CD4-positive, alpha-beta T cell (primary cell): ENCODE measurements at places on chromosomes 12 and 14. TPM values are rescaled to one million over a fixed set of nuclear protein-coding genes. Genes with fewer than 3 reads are reported as not detected.

GRCh38 chr14:31029016-31029970 is 3.1 kb upstream of the STRN3 start:
- no peak overlapping the region for H3K27ac ChIP-seq
- DNase-seq = no peak
- no peaks in the 10 kb centered on the region for H3K36me3 ChIP-seq
- no peak overlapping the region for H3K4me3 ChIP-seq

Gene SMCO2
- not detected for total RNA-seq

GRCh38 chr14:23240661-23241060 is 2.9 kb downstream of the RNF212B start:
- no peaks in the 10 kb centered on the region for H3K36me3 ChIP-seq
- DNase-seq = no peak
- no peak overlapping the region for H3K4me3 ChIP-seq
- H3K27ac ChIP-seq = no peak overlapping the region
- peaks cover 8% of the 10 kb centered on the region for H3K4me1 ChIP-seq

- H3K36me3 ChIP-seq = peaks cover 53% of the 10 kb centered on the region
- no peak overlapping the region for H3K4me3 ChIP-seq
- DNase-seq = no peak
- H3K27ac ChIP-seq = no peak overlapping the region
- no peaks in the 10 kb centered on the region for H3K27me3 ChIP-seq
Measured at GRCh38 chr12:57498132-57498502, 10.2 kb downstream of the MARS1 start.

GRCh38 chr14:95183532-95184412 is 26.4 kb upstream of the DICER1 start:
- H3K36me3 ChIP-seq = no peaks in the 10 kb centered on the region
- no peak overlapping the region for H3K27ac ChIP-seq
- no peak overlapping the region for H3K4me3 ChIP-seq
- peaks cover 2% of the 10 kb centered on the region for H3K4me1 ChIP-seq

- DNase-seq = no peak
- H3K4me3 ChIP-seq = no peak overlapping the region
- H3K27ac ChIP-seq = no peak overlapping the region
- no peaks in the 10 kb centered on the region for H3K27me3 ChIP-seq
- H3K36me3 ChIP-seq = no peaks in the 10 kb centered on the region
- no peaks in the 10 kb centered on the region for H3K4me1 ChIP-seq
Measured at GRCh38 chr12:89783359-89784060, 74.9 kb upstream of the ATP2B1 start.

- H3K36me3 ChIP-seq = no peaks in the 10 kb centered on the region
- H3K4me1 ChIP-seq = no peaks in the 10 kb centered on the region
- DNase-seq = no peak
- H3K4me3 ChIP-seq = no peak overlapping the region
- H3K27me3 ChIP-seq = no peaks in the 10 kb centered on the region
Measured at GRCh38 chr14:32331206-32331605, 2.1 kb downstream of the AKAP6 start.

- H3K4me3 ChIP-seq = no peak overlapping the region
- H3K27ac ChIP-seq = no peak overlapping the region
- no peaks in the 10 kb centered on the region for H3K4me1 ChIP-seq
- no peaks in the 10 kb centered on the region for H3K36me3 ChIP-seq
- DNase-seq = no peak
- H3K27me3 ChIP-seq = no peaks in the 10 kb centered on the region
Measured at GRCh38 chr12:116426391-116427136, 132.6 kb upstream of the MAP1LC3B2 start.

DNA sequence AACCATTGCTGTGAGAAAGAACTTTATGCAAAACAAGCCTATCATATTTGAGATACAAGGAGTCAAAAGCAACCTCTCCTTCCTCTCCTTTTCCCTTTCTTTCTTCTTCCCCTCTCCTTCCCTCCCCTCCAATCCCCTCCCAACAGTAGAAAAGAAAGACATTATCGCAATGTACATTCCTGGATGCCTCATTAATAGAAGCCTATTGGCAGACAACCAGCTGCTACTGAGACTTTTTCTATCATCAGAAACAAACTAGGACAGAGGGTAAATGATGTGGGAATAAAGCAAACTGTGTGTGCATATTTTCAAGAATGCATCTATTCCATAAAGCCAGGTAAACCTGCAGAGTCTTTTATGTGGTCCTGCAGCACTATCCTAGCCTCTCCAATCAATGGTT is 237.2 kb downstream of the ITPR2 start:
- H3K27me3 ChIP-seq = no peaks in the 10 kb centered on the region
- no peak for DNase-seq
- peaks cover 43% of the 10 kb centered on the region for H3K36me3 ChIP-seq
- no peaks in the 10 kb centered on the region for H3K4me1 ChIP-seq
- no peak overlapping the region for H3K4me3 ChIP-seq

DNA sequence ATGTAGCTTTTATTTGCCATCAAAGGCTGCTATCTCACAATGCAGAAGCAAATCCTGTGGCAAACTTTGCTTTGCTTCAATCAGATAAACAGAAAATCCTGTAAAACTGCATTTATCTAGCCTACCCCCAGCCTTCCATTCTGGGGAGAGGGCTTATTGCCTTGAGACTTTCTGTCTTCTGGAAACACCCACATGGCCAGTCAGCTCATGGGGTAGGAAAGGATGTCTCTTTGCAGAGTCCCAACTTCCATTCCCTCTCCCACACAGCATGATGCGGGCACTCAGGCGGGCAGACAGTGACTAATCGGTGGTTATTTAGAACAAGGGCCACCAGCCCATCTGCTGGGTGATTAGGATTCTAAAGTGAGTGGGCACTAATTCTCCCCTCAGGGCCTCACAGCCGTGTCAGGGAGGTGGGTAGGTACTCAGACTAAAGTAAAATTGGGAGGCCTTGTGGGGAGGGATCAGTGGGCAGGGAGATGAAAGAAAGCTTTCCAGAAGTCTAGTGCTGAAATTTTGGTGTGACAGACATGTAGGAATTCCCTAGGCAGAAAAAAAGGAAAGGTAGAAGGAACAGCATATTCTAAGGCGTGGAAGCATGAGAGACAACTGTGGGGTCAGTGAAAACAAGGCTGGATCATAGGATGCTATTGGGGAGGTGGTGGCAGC is 720.5 kb downstream of the VRK1 start:
- no peaks in the 10 kb centered on the region for H3K27me3 ChIP-seq
- H3K4me1 ChIP-seq = no peaks in the 10 kb centered on the region
- no peak overlapping the region for H3K27ac ChIP-seq
- H3K4me3 ChIP-seq = no peak overlapping the region
- no peaks in the 10 kb centered on the region for H3K36me3 ChIP-seq

Gene FAIM2
- not detected for total RNA-seq

DNA sequence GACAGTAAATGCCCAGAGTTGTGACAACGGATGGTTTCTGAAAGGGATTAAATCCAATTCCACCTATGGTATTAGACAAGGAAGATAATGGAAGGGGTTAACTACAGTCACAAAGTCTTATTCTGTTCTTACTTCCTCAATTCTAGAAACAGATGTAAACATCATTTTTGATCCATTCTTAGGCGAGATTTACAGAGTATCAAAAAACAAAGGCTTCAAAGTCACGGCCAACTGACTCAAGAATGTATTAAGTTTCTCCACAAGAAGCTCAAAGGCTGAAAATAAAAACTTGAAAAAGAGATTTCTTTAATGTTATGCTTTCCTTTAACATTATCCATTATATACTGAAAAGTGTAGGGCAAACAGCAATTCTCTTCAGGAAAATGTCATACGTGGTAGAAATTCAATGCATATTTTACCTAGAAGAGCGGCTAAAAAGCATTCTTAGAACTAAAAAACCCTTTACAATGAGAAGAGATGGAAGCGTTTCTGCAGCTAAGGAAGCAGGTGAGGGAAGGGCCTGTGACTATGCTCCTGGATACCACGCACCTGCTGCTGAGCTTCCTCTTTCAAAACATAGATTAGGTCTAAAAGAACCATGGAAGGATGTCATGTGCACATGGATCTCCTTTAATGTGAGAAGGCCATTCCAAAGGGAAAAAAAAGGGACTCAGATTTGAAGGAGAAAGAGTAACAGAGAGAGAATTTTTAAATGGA is 185.8 kb downstream of the STXBP6 start:
- no peak overlapping the region for H3K27ac ChIP-seq
- no peak overlapping the region for H3K4me3 ChIP-seq
- H3K4me1 ChIP-seq = no peaks in the 10 kb centered on the region
- H3K36me3 ChIP-seq = no peaks in the 10 kb centered on the region
- H3K27me3 ChIP-seq = no peaks in the 10 kb centered on the region

Gene RHOJ
- total RNA-seq = not detected

DNA sequence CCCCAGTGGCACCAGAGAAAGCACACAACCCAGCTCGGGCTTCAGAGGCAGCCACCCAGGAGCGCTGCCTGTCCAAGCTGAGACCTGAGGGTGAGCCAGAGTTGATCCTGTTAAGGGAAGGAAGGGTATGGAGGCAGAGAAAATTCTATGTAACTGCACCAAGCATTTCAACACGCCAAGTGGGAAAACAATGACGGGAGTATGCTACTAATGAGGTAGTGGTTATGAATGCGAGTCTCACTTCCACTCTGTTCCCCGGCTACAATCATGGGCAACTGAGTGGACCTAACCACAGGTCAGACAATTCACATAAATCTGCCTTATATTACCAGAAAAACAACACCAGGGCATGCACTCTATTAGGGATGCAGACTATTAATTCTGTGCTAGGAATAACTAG is 9.9 kb downstream of the ATG14 start:
- H3K27ac ChIP-seq = no peak overlapping the region
- peaks cover 10% of the 10 kb centered on the region for H3K36me3 ChIP-seq
- no peak for DNase-seq
- H3K27me3 ChIP-seq = no peaks in the 10 kb centered on the region
- peaks cover 4% of the 10 kb centered on the region for H3K4me1 ChIP-seq

Gene KLRB1
- total RNA-seq = 56.2 TPM

- DNase-seq = no peak
- peaks cover 31% of the 10 kb centered on the region for H3K4me1 ChIP-seq
- peaks cover 86% of the 10 kb centered on the region for H3K27me3 ChIP-seq
- H3K36me3 ChIP-seq = no peaks in the 10 kb centered on the region
- H3K27ac ChIP-seq = no peak overlapping the region
Measured at GRCh38 chr12:114682106-114682784, 1.7 kb downstream of the TBX3 start.

Gene KCNMB4
- 0.53 TPM for total RNA-seq

GRCh38 chr12:108668063-108668462 is 34.4 kb upstream of the SELPLG start:
- no peak for DNase-seq
- no peaks in the 10 kb centered on the region for H3K36me3 ChIP-seq
- H3K4me1 ChIP-seq = peaks cover 6% of the 10 kb centered on the region
- H3K27me3 ChIP-seq = no peaks in the 10 kb centered on the region
- H3K4me3 ChIP-seq = no peak overlapping the region

DNA sequence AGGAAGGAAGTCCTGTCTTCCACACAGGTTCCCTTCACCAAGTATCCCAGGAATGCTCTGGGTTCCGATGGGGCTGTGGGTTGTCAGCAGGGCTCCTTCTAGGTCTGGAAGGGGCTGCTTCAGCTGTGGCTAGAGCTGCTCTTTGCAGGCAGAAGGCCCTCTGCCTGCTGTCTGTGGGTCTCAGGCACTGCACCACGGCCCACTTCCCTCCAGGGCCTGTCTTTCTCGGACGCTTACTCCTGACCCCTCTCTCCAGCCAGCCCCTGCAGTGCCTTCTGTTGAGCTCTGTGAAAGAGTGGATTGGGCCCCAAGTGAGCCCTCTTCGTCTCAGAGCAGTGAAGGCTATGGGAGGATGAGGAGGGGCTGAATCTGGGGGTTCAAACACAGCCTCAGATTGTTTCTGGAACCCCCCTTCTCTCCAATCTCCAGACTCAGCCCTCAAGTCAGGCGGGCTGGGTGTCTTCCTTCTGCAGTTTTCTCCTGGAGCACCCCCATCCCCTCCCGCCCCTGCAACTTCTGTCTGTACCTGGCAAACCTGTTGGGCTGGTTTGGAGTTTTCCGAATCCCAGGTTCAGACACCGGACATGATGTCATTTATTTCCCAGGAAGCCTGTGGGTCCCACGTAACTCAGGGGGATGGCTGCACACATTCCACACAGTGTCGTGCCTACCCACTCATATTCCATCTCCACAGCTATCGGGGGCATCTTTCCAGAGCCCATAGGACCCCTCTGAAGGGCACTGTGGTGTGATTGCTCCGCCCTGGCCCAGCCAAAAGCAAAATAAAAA is 24.9 kb upstream of the SPPL3 start:
- no peaks in the 10 kb centered on the region for H3K27me3 ChIP-seq
- no peaks in the 10 kb centered on the region for H3K4me1 ChIP-seq
- H3K36me3 ChIP-seq = no peaks in the 10 kb centered on the region

DNA sequence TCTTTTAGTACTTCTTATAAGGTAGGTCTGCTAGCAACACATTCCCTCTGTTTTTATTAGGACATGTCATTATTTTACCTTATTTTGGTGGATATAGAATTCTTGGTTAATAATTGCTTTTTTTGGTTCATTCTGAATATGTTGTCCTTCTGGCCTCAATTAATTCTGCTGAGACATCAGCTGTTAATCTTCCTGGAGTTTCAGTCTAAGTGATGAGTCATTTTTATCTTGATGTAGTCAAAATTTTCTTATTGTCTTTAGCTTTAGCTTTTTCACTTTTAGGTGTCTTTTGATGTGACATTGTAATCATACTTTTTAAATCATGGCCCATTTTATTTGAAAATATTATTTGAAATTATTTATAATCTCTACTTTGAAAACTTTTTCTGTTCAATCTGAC is 104.9 kb upstream of the PMCH start:
- H3K4me3 ChIP-seq = no peak overlapping the region
- DNase-seq = no peak
- H3K4me1 ChIP-seq = no peaks in the 10 kb centered on the region

Gene CEP128
- total RNA-seq = 13.0 TPM

GRCh38 chr12:1424674-1425395 is 169.5 kb downstream of the FBXL14 start:
- DNase-seq = no peak
- no peak overlapping the region for H3K4me3 ChIP-seq
- peaks cover 2% of the 10 kb centered on the region for H3K4me1 ChIP-seq
- H3K27ac ChIP-seq = no peak overlapping the region
- H3K27me3 ChIP-seq = no peaks in the 10 kb centered on the region
- H3K36me3 ChIP-seq = peaks cover 5% of the 10 kb centered on the region

DNA sequence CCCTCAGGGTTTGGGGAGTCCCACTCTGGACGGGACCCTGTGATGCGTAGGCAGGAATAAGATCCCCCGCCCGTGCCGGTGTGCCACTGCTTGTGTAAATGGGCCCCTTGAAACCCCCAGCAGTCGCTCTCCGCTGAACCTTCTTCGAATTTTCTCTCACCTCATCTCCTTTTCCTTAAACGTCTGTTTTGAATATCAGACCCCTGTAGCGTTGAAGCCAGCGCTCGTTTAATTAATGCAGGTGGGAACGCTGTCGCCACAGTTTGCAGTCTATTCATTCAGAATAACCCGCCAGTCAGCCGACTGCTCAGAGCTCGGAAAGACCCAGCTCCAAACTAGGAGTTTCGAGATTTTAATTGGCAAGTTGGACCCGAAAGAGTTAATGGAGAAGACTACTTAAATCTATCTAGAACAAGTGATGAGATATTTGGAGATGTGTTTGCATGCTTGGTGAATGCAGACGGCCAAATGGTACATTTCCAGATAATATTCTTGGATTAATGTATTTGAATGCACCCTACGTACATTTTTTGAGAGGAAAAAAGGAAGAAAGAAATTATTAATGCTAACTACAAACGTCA is 739 bp upstream of the PPP2R5E start:
- H3K27ac ChIP-seq = peak overlapping the region; percentile 82
- H3K27me3 ChIP-seq = no peaks in the 10 kb centered on the region
- peak overlapping the region; percentile 99 for H3K4me3 ChIP-seq
- H3K36me3 ChIP-seq = peaks cover 11% of the 10 kb centered on the region
- H3K4me1 ChIP-seq = peaks cover 18% of the 10 kb centered on the region

Gene NRIP2
- not detected for total RNA-seq
